Fibroblast of upper back skin (primary cell): ENCODE measurements at places on chromosomes 2 and 18.

DNA sequence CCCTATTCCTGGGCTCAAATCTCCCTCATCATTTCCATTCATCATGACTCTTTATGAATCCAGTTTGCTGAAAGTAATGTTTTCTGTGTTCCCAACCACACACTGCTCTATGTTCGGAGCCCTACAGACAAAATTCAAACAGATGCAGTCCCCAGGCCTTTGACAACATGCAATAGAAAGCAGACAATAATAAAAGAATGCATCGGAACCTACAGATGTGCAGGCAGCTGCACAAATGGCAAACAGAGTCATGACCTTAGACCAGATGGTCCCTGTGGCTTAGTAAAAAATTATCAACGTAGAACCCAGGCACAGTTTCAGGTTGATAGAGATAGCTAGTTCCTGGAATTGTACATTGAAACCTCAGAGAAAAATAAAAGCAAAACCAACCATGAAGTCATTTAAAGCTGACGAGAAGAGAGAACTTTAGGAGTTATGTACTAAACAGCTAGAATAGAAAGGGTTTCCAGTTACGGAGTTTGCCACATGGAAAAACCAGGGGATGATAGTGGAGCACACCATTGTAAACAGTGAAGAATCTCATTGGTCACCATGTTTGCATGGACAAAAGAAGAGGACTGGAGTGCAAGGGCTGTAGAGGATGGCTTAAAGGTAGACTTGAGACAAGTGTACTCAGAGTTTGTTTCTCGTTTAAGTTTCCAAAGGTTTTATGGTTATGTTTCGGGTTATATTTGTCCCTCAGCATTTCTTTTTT lies 23.2 kb upstream of the ACVR1 start:
- no peak for DNase-seq

DNA sequence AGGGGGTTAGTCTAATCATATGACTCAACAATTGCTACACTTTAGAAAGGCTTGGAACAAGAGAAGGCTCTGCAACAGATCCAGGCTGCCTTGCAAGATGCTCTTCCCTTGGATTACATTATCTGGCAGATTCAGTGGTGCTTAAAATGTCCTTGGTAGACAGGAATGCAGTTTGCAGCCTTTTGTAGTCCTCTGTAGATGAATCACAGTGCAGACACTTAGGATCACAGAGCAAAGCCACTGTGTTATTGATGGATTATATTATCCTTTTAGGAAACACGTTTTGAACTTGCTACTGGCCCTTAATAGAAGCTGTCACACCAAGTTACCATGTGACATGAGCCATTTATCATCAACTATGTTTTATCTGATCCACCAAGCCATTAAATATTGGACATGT lies 152.2 kb downstream of the CBLN2 start:
- no peak for DNase-seq

DNA sequence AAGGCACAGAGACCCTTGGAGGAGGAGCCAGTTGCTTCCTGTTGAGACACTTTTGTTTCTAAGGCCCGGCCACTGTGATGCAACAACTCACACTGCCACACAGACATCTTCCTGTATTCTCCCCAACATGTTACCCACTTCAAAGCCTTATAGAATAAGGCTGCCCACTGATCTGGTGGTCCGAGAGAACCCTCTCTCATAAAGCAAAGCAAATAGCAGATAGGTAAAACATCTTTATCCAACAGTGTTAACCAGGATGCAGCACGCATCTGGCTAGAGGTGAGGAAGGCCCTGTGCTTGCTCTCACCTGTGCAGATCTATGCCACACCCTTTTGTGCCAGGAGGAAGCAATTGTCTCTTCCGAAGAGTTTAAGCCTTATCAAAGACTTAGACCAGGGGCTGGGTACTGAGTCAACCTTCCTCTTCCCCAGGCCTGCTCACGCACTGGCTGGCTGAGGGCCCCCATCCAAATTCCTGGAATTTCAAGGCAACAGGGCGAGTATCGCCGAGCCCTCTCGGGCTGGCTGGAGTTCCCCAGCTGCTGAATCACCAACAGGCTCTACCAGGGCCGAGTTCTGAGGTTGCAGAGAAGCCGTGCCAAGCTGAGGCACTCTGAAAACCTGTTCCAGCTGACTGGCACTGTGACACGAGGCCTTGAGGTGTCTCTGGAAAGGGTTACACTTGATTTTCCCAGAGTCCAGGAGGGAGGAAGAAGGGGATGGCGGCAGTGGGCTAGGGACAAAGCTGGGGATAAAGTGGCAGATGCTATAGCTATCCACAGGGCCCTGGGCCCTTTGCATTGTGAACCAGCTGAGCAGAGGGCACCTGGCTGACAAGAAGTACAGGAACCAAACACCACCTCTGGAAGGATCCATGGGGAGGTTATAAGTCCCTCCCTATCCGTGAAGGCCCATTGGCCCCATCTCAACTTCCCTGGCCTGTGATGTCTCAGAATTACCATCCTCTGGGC lies 29.3 kb downstream of the TGFA start:
- peak; percentile 60 for DNase-seq

DNA sequence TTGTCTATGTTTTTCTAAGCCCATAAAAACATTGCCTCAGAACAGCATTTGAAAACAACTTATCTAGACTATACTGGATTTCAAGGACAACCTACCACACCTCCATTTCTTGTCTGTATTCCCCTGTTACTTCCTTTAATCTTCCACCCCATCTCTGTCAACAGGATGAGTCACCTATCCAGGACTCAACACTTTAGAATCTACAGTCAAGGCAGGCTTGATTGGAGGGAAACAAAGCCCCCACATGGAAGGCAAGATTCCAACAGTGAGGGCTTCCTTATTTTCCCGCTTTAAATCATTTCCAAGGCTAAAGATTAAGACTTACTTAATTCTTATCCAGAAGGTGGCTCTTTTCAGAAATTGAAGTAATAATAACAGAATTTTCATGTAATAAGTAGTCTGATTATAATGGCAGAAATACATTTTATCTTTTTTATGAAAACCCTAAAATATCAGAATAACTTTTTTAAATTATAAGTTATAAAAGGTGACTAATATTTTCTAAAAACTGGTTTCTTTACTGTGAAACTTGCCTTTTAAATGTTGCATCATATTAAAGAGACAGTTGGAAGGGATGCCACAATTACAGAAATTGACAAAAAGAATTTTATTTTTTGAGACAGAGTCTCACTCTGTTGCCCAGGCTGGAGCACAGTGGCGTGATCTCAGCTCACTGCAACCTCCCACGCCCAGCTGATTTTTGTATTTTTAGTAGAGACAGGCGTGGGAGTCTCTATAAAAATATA lies 138.7 kb upstream of the CCDC150 start:
- DNase-seq, result peak; percentile 62

GRCh38 chr2:186365406-186365805 lies 120.7 kb upstream of the ZC3H15 start:
- peak; percentile 51 for DNase-seq

DNA sequence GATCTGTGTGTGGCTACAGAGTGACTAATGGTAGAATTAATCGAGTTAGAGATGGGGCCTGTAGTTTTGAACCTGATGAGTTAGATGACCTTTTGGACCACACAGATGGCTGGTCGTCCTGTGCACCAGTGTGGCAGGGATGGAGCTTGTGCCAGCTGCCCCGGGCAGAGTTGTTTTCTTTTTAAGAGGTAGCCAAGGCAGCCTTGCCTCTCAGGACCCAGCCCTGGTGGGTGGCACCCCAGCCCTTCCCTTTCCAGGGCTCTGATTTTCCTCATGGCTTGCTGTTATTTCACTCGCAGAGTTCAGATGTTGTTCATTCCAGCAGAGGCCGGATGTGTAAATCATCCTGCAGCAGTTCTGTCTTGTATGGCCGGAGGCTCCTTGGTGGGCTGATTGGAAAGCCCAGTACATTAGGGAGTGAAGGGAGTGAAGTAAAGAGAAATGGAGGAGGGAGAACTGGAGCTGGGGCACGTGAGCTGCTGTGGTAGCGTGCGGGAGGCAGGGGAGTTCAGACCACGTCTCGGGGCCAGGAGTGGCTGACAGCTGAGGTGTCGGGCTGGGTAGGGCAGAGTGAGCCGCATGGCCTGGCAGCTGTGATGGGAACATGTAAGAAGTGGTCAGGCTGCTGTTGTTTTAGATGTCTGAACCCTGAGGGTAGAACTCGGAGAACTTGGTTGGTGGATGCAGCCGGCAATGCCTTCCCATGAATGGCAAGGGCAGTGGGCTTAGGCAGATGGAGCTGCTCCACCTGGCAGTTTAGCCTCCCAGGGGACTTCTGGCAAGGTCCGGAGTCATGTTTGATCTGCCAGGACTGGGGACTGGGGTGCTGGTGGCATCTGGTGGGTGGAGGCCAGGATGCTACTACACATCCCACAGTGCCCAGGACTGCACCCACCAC lies 28.8 kb downstream of the ASAP2 start:
- peak; percentile 76 for DNase-seq

DNA sequence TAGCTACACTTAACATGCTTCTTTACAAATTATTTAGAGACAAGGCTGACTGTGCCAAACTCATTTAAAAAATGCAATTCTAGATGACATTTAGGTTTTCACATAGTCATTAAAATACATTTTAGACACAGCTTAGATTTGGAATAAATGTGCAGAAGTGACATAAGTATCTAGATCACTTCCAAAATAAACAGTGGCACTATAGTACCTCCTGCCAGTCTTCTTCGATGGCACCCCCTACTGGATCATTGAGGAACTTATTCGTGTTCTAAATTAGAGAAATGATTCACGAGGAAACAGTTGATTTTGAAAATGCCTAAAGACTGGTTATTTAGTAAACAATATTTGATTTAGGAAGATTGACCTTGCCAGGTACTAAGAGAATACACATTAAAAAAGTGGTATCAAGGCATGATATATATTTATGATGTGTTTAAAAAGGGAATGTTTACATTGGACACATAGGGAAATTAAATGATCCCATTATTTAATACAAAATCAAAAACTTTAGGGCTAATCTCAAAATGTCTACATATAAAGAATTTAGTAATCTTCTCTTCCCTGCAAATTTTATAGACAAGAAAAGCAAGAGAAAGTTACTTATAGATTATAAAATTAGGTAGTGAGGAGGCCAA lies 323.9 kb downstream of the XIRP2 start:
- DNase-seq, result peak; percentile 53

- no peak for DNase-seq
Measured at GRCh38 chr2:16064745-16065144, 124.4 kb downstream of the MYCN start.

- no peak for DNase-seq
Measured at GRCh38 chr2:127633556-127634065, 12.3 kb upstream of the GPR17 start.

- DNase-seq, result peak; percentile 36
Measured at GRCh38 chr2:132662732-132663131, 7.3 kb downstream of the LYPD1 start.

DNA sequence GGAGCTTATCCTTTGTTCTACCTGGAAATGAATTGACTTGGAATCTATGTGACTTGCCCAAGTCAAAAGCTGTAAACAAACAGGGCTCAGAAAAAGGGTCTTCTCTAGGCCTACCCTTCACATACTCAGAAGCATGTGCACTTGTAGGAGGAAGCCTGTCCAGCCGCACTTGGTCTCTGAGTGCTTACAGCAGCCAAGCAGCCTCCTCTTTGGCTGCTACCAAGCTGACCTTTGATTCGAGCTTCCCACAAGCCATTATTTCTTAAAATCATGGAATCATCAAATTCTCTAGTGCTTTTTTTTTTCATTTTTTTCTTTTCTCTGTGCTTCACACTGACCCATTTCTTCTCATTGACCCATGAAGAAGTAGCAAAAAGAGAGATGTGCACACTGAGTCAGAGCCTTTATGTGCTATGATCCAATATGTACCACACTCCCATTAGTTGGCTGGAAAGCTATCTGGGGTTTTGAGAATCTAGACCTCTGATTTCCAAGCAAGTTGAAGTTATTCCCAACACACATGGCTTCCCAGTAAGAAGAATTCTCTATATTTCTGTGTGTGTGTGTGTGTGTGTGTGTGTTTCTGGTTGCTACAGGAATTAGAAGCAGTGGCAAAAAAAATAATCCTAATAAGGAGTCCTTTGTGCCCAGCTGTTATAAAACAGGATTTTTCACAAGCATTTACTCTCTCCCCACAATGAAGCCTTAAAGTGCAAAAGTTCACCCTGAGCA lies 550.3 kb upstream of the TNP1 start:
- no peak for DNase-seq

DNA sequence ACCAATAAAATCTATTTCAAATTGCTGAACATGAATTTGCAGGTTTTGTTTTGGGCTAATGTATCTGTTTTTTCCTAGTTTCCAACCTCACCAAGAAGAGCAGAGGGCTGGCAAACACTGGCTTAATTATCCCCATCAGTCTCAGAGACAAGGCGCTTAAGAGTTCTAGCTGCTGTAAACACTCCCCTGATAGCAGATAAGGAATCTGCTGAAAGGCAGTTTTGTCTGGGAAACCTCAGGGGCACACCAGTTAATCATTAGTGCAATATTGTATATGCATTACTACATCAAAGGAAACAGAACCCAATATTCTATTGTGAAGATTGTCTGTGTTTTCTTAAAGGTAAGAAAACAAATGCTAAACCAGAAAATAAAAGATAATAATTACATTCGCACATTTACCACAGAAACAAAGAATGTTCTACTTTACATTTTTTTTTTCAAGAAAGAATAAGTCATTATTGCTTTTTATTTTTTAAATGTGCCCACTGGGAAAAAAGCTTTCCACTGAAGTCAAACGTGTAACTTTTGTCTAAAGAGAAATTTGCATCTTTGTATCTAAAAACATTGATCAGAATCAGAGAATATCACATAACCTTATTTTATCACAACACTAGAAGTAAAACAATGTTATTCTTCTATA lies 179.1 kb downstream of the ERBB4 start:
- DNase-seq, result no peak

DNA sequence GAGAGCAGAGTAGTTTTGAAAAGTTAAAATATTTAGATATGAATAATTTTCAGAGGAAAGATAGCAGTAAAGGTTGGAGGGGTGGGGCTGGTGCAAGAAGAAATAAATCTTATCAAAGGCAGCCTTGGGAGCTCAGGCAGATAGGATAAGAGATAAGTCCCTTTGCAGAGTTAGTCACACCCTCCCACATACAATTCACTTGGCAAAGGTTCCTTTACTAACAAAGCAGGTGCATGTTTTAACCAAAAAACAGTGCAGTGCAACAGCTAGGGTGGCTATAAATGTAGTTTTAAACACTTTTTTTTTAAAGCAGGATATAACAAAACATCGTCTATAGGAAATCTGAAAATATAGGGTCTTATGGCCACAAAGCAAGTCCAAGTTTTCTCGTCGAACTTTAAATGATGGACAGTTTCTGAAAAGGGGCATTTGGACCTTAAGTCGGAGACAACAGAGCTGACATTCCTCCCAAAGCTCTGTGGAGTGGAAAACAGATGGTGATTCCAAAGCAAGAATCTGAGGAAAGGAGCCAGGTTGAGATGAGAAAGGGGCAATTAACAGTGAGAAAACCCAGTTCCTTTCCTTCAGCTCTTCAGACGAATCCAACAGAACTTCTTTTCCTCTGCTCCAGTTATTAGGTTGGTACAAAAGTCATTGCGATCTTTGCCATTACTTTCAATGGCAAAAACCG lies 53.0 kb downstream of the EPHA4 start:
- DNase-seq, result no peak

- DNase-seq, result no peak
Measured at GRCh38 chr2:221715523-221716247, 143.6 kb upstream of the EPHA4 start.

- DNase-seq, result no peak
Measured at GRCh38 chr2:62806231-62806630, 100.7 kb downstream of the EHBP1 start.
